ENCODE measurements at places on chromosomes 4 and X.

DNA sequence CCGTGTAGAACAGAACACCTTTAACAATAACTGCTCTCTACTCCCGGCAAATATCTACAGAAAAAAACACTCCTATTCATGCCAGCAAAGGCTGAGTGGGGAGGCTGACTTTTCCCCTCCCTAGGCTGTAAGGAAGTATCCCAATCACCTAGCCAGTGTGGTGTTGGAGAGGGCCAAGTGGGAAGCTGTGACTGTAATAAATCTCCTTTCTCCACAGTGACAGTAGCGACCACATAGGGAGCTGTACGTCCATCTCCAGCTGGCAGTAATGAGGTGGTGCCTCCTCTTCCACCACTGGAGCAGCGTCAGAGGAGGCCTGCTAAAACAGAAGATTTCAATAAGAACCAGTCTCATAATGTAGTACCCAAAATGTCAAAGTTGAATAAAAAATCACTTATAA lies 47.9 kb upstream of the PLAC1 start:
- DNase-seq = no peak

DNA sequence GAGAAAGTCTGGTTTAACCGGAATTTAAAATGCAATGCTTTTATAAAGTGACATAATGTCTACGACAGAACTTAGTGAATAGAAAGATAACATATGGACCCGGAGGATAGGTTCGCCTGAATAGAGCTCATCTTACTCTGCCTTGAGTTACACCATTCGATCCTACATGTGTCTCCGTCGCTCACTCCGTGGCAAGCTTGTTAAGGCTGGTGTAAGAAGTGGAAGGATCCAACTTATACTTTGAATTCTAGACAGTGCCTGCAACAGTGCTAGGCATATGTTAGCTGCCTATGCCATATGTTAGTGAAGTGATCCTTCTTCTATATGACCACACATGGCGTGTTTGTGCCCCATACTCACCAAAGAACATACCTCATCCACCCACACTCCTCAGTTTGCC lies 50.9 kb downstream of the SEL1L3 start:
- DNase-seq = no peak

GRCh38 chr4:14415146-14415545 lies 587.1 kb upstream of the CPEB2 start:
- no peak for DNase-seq

- DNase-seq = no peak
Measured at GRCh38 chr4:8435656-8436121, 4.8 kb downstream of the ACOX3 start.

DNA sequence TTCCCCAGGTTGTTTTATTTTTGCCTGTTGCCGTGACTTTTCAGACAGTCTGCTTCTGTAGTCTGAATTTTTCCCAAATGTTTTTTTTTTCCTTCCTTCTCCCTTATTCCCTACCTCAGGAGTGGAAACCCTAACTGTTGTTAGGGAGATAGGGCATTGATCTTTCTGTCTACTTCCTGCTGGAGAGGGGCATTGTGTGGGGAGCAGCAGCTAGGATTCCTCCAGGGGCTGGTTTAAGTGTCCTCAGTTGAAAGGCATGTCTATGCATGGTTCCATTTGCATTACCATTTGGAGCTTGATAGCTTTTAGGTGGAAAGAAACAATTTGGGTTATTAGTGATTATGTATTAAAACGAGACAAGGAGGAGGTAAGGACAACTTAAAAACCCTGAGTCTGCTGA lies 383.9 kb downstream of the DCAF12L2 start:
- no peak for DNase-seq

- DNase-seq = no peak
Measured at GRCh38 chr4:69563424-69563823, 67.7 kb upstream of the UGT2B4 start.

- DNase-seq = peak; percentile 55
Measured at GRCh38 chr4:53380221-53380620, 2.8 kb downstream of the FIP1L1 start.

DNA sequence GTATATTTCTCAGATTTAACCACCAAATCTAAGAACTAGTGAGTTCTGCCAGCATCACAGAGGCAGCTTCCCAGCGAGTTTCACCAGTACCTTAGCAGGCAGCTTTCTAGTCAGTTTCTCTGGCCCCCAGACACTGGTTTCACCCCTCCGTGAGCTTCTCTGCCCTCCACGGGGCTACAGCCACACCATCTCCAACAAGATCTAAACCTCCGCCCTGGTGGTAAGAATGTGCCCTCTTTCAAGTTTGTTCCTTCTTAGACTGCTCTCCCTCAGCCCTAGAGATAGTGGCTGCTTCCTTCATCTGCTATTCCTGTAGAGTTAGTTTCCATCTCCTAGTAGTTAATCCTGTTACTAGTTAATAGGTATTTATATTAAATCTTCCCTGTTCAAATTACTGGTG lies 60.5 kb upstream of the TAB3 start:
- DNase-seq = no peak
